Brain microvascular endothelial cell (primary cell): ENCODE measurements at places on chromosomes 4 and X.

DNA sequence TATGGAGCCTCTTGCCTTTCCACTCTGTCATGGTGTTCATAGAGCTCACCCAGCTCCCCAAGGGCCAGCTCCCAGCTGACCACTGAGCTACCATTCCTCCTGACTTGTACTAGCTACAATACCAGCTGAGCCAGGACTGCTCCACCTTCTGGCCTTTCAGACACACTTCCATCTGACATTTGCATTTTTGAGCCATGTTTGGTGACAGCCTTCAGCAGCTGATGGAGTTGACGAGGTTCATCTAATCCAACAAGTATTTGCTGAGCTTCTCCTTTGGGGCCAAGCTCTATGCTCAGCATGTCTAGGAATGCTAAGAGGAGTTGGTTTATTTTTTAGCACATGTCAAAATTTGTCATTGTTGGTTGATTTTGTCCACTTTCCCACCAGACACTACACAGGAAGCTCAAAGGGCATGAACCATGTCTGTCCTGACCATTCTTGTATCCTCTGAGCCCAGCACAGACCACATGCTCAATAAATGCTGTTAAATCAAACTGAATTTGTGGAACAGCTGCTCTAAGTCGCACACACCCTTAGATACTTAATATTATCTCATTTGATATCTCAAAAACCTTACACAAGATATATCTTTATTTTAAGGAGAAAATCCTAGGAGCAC, 142.6 kb upstream of the PPARGC1A start:
- DNase-seq = no peak

DNA sequence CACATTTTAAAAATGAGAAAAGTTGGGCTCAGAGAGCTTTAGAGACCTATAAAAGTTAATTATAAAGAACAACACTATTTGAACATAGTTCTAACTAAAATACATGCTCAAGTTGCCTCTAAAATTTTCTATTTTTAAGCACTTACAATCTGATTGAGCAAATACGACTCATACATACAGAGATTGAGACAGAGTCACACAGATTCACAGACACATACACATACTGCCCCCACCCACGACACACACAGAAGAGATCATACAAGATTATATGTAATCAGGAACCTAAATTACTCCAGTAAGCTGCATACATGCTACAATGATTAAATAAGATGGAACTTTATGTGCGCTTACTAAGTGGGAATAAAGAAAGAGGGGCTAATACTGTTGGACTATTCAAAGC, 2.7 kb upstream of the ASB5 start:
- peak; percentile 33 for DNase-seq

DNA sequence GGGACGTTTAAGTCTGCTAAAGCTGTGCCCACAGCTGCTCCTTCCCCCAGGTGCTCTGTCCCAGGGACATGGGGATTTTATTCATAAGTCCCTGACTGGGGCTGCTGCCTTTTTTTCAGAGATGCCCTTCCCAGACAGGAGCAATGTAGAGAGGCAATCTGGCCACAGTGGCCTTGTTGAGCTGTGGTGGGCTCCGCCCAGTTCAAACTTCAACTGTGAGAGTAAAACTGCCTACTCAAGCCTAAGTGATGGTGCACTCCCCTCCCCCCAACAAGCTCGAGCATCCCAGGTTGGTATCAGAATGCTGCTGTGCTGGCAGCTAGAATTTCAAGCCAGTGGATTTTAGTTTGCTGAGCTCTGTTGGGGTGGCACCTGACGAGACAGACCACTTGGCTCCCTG, 1371.4 kb downstream of the ADGRL3 start:
- DNase-seq = no peak

DNA sequence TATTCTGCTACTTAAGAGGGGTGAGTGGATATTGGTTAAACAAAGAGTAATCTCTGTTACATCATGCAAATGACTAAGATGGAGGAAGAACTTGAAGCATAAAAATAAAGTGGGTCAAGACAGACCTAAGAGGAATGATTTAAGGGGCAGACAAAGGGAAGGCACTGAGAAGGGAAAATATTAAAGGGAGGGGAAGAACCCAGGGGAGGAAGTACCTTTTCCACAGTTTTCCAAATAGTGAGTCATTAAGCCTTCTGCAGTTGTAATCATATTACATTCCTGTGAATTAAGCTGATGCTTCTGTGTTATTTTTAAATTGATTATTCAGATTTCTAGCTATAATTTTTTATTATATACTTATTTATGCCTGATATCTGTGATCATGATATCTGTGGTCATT, 253.3 kb downstream of the CENPC start:
- DNase-seq = no peak

GRCh38 chr4:8618961-8619720, 26.6 kb downstream of the CPZ start:
- DNase-seq = no peak

DNA sequence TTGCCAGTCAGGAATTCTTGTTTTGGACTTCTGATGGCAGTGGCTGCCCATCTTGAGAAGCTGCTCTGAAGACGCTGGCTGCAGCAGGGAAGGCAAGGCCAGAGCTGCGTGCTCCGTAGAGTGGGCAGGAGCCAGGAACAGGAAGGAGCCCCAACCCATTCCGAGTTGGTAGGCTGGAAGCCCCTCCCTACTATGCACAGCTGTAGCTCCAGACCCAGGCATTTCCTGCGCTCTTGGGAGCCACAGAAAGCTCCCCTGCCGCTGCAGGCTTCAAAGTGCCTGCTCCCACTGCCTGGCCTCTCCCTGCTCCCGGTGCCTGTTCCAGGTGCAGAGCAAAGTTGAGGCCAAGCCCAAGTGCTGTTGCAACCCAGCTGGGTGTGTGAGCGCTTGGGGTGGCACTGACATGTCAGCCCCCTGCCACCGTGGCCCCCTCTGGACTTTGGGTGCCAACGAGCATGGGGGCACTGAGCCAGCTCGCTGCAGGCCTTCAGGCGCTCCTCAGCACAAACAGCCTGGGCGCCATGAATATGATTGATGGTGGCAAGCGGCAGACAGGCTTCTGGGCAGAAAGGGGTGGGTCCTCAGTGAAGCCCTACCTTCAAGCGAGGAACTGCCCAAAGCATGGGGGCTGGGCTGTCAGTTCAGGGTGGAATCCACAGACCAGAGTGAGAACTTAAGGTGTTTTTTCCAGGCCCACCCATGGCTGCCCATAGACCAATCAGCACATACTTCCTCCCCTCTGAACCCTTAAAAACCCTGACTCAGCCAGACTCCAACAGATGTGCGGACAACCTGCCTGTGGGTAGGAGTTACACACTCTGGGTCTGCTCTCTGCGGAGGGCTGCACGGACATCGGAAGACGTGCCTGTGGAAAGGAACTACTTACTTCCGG, 677.2 kb upstream of the INTU start:
- no peak for DNase-seq

GRCh38 chrX:21968333-21968732, 27.8 kb downstream of the SMS start:
- no peak for DNase-seq

GRCh38 chr4:77566148-77566547, 39.5 kb upstream of the CXCL13 start:
- DNase-seq = no peak

DNA sequence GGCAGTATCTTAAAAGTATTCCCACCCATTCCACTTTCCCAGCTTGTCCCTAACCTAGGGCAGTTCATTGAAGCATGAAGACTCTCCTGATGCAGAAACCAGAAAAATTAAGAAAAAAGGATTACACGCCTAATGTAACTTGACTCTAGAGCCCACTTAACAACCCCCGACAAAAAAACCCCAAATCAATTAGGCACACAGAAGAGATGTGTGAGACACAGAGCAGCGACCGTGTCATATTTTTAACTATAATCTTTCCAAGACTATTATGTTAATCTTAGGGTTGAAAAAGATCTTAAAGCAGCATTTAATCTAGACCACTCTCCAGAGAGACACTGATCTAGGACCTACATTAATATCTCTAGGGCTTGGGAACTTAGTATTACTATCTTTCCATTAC, 1.3 kb downstream of the YTHDC1 start:
- no peak for DNase-seq

GRCh38 chrX:140157611-140158010, 192.3 kb upstream of the CXorf66 start:
- DNase-seq = peak; percentile 1

DNA sequence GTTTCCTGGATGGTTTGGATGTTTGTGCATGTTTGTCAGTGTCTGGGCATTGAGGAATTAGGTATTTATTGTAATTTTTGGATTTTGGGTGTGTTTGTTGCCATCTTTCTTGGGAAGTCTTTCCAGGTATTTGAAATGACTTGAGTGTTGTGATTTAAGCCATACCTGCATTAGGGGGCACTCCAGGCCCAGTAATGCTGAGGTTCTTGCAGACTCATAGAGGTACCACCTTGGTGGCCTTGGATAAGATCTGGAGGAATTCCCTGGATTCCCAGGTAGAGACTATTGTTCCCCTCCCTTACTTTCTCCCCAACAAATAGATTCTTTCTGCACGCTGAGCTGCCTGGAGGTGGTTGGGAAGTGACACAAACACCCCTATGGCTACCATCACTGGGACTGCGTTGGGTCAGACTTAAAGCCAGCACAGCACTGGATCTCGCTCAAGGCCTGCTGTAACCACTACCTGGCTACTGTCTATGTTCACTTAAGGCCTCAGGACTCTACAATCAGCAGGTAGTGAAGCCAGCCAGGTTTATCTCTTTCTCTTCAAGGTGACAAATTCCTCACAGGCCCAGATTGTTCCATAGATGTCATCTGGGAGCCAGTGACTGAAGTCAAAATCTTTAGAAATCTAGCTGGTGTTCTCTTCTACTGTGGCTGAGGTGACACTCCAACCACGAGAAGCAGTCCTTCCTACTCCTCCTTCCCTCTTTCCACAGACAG, 643.6 kb downstream of the PDHA2 start:
- DNase-seq = no peak

GRCh38 chr4:94640151-94640550, 117.6 kb upstream of the BMPR1B start:
- no peak for DNase-seq

DNA sequence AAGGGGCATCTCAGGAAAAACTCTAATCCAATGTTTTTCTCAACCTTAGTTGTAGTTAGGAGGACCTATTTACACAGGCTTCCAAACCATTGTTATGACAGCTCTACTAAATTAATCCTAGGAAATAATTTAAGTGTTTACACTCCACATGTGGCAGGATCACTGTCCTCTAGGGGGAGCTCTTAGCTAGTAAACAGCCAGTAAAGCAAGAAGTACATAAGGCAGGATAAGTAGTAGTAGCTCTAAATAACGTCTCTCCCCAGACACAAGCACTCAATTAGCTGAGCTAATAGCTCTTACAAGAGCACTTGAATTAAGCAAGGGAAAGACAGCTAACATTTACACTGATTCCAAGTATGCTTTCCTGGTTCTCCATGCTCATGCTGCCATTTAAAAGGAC, 37.3 kb downstream of the NUDT11 start:
- DNase-seq = peak; percentile 31

- peak; percentile 36 for DNase-seq
Measured at GRCh38 chrX:50168241-50168687, 32.5 kb downstream of the AKAP4 start.

DNA sequence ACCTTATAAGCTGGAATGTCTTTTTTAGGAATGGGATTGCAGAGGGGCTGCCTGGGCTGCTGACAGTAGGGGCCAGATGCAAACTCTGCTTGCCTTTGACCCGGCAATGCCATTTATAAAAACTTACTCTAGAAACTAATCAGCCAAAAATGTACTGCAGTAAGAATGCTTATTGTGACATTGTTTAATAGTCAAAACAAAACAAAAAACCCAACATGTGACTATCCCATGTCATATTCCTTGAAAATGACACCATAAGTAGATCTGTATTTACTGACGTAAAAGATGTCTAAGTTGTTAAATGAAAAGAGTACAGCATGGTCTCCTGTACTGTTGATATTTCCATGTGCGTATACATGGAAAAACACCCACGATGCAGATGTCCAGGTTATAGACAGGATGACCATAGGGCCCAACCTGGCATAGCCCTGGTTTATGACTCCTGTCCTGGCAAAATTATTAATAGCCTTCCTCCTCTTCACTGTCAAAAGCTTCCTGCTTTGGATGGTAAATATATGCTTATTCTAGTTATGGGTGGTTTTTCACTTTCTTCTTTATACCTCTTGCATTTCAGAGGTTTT, 138.9 kb downstream of the PTTG2 start:
- DNase-seq = no peak

GRCh38 chrX:84415140-84415539, 87.1 kb downstream of the HDX start:
- DNase-seq = no peak

GRCh38 chr4:98657531-98658286, 702 bp downstream of the TSPAN5 start:
- peak; percentile 63 for DNase-seq

DNA sequence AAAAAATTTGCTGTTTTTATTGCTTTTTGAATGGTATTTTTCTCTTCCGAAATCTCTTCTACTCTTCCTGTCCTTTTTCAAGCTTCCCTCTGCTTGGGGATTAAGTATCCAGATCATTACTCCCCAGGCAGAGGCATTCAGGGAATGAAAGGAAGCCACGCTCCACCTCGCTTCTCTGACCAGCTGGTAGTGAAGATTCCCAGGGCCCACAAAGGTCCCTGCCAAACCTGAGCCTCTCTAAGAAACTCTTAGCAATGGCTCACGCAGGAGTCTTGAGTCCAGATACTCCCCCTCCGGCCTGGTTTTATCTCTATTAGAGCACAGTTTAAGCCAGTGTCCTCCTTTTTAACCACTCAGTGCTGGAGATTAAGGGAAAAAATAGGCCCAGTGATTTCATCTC, 51.4 kb upstream of the SOD3 start:
- DNase-seq = no peak

- peak; percentile 98 for DNase-seq
Measured at GRCh38 chr4:119729835-119730670, 101.4 kb upstream of the PDE5A start.
